ENCODE measurements at places on chromosomes 7 and 10.
A peak's percentile ranks its signal among the peaks of the same experiment; 100 is the strongest.

GRCh38 chr10:103276896-103277712 is at the start of gene INA:
INA (plus strand) TSS chr10:103277138; CDS start chr10:103277212, 74 bp downstream.
- no peak for DNase-seq

DNA sequence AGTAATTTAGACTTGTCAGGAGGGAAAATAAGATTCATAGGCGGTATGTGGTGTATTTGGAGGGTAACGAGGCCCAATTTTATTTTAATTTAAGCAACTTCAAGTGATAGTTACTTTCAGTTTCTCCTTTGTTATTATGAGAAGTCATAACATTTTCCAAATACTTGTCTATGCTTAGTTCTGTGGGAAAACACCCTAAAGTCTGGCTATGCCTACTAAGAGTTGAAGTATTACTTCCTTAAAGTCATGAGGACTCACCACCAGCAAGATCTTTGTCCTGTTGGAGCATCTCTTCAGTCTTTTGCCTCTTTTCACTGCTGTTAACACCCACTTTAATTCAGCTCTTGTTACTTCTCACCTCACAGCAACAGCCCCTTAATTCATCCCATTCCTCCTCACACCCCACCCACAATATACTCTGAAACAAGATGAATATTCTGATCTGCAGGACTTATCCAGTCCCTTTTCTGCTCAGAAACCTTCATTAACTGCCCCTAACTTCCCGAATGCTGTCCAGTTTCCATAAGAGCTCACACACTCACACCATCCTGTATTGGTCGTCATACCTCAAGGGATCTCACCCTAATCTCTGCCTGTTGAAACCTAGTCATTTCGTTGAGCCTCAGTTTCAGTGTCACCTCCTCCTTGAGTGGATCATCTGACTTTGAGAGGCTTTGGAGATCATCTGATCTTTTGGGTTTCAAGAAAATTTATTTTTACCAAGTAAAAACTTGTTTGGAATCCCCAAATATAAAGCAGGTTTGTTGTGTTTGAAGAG is 61.3 kb downstream of the DNAH11 start:
- no peak for DNase-seq

GRCh38 chr7:36190447-36191291 is 37.6 kb downstream of the EEPD1 start:
- DNase-seq = no peak

GRCh38 chr10:29849126-29849833 is 210.1 kb downstream of the JCAD start:
- no peak for DNase-seq

GRCh38 chr10:58109731-58110130 is 158.0 kb downstream of the IPMK start:
- DNase-seq = no peak

DNA sequence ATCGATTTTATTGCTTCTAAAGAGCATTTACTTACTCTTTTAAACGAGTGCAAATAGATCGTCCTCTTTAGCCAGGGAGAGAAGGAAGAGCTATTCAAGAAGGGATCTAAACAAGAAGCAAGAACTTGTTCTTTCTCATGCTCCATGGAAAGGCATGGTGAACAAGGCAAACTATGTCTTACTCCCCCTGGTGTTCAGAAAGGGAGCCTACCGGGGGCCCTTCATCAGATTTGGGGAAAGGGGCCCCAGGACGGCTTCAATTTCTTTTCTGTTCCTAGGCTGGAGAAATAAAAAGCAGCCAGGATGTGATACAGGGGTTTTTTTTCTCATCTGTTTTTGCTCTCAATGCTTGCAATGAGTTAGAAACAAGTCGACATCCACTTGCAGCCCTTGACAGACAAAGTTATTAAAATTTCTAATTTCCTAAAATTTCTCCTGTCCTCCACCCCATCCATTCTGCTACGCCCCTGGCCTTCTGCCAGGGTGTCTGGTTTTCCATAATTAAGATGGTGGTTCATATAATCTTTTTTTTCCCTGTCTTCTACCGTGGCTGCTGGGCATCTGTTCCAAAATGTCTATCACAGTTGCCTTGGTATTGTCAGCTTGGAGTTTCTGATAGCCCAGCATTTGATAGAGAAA is 214.4 kb downstream of the CREB5 start:
- no peak for DNase-seq

DNA sequence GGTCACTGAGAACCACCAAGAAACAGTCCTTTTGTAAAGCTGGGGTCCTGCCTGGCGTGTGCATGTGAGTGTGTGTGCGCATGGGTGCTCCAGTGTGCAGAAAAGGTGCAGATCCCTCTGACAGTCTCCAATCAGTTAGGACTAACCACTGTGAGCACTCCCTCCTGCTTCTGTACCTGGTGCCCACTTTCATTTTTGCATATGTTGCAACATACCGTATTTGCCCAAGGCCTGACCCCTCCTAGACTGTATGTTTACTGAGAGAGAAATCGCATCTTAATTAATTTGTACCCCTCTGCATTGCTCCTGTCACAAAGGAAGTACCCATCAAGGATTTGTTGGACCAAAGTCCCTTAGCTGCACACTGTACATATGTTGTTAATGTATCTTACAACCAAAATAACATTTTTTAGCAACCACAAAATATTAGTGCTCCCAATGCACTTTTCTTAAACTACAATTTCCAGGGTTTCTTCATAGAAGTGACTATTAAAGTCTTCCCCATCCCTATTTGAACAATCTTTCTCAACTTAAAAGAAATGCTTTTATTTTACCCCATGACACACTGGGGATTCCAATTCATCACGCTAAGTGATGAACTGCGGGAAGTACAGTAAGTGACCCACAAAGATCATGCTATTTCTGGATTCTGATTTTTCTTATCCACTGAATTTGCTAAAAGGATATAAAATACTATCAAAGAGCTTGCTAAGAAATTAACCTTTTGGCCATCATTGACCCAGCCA is 16.6 kb downstream of the PAXIP1 start:
- DNase-seq = no peak

DNA sequence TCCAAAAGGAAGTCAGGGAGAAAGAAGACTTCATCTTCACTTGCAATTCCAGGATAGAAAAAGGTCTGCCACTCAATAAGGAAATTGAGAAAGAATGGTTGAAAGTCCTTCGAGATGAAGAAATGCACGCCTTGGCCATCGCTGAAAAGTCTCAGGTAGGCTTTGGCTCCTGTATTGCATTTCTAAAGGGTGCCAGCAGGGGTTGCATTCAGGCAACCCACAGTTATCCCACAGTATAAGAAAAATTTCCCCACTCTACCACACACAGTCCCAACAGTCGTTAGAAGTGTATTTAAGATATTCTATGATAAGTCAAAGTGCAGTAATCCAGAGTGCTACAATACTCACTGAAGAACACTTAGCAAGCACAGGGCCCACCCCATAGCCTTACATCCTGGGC is 93.4 kb upstream of the FGL2 start:
- DNase-seq = no peak

- peak; percentile 35 for DNase-seq
Measured at GRCh38 chr10:22713853-22714478, 412 bp downstream of the PIP4K2A start.

DNA sequence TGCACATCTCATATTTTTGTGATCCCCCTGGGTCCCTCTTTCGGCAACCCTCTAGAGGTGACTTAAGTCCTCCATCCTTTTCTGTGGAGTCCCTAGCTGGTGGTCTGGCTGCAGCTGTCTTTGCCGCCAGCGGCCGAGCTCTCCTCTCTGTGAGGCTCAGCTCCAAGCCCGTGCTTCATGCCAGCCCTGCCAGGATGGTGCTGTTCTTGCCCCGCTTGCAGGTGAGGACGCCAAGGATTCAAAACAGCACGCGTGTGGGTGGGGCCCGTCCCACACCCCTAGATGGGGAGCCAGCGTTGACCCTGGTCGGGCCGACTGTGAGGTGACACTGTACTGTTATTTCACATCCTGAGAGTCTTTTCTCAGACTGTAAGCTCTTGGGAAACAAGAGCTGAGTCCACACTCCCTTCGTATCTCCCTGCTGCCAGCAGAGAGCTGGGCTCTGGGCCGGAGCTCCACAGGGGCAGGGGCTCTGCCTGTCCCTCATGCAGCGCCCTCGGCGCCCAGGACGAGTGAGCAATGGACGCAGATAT is 36.6 kb upstream of the GJD4 start:
- no peak for DNase-seq

DNA sequence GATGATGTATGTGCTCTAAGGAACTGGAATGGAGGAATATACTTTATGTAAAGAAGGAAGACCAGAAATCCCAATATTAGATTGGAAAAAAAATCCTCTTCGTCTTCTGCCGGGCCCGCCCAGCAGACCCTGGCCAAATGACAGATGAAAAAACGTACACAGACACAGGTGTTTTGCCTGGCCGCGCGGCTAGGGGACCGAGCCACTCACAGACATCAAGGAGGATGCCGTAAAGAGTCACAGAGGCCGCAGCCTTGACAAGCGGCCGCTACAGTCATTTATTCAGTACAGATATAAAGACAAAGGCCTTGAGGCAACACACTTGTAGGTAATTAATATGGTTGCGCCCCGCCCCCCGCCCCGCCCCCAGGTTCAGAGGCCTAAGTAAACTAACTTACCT is 594.1 kb downstream of the GRM8 start:
- DNase-seq = no peak

DNA sequence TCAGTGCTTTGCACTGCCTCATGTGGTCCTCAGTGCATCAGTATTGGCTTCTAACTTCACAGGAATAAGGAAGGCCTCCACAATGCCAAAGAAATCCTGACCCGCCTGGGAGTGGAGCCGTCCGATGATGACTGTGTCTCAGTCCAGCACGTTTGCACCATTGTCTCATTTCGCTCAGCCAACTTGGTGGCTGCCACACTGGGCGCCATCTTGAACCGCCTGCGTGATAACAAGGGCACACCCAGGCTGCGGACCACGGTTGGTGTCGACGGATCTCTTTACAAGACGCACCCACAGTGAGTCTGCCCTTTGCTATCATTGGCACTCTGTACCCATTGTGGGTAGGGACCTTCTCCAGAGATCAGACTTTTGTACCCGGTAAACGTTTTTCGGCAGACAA is 36.9 kb downstream of the TACR2 start:
- DNase-seq = no peak

Data from activated CD4-positive, alpha-beta T cell treated with anti-CD3 and anti-CD28 coated beads for 4 hours (primary cell).